ENCODE measurements at places on chromosomes 1 and 21.

GRCh38 chr1:67612788-67613241, 72.2 kb upstream of the GADD45A start:
- H3K4me3 ChIP-seq, result no peak overlapping the region
- no peak for DNase-seq
- peak overlapping the region; percentile 19 for H3K27ac ChIP-seq
- no peaks in the 10 kb centered on the region for H3K27me3 ChIP-seq
- no peaks in the 10 kb centered on the region for H3K36me3 ChIP-seq
- H3K4me1 ChIP-seq, result no peaks in the 10 kb centered on the region

- no peaks in the 10 kb centered on the region for H3K36me3 ChIP-seq
- H3K4me1 ChIP-seq, result no peaks in the 10 kb centered on the region
- H3K27me3 ChIP-seq, result no peaks in the 10 kb centered on the region
- H3K4me3 ChIP-seq, result no peak overlapping the region
These were observed 931.1 kb downstream of the PLA2G4A start for GRCh38 chr1:187759825-187760333.

DNA sequence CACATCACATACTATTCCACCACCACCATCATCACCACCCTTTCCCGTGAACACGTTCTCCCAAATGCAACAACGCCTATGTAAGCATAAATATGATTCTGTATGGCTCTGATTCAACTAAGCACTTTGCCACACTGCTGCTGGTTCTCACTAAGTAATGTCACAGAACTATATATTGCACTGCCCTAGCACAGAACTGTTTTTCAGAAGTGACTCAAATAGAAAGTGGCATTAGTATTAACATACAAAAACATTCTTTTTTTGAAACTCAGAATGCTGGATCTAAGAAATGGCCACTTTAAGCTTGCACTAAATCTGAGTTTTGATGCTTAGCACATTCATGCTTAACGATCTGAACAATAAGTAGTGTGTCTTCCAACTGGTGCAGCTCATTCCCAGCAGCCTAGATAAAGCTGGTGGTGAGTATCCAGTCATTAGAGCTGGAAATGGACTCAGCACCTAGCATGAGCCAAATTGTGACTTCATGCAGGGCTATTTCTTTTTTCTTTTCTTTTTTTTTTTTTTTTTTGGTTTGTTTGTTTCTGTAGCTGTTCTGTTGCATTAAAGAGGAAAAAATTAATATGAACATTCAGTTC, 46.2 kb upstream of the ZC3H11B start:
- H3K4me1 ChIP-seq, result no peaks in the 10 kb centered on the region
- H3K27ac ChIP-seq, result no peak overlapping the region
- no peaks in the 10 kb centered on the region for H3K36me3 ChIP-seq
- no peak for DNase-seq
- no peaks in the 10 kb centered on the region for H3K27me3 ChIP-seq

DNA sequence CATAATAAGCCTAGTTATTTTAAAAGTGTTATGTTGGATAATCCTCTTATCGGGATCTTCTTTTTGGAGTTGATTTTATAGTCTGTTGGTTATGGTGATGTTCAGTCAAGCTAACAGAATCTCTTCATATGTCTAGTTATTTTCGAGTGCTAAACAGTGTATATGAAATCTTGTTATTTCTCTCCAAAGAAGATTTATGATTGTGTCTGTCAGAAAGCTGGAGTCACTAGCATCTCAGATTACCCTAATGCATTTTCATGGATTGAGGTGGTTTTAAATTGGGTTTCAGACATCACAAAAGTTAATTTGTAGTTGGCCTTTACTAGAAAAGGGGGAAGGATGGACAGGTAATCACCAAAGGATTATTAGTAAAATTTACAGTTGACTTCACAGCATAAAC, 13.3 kb downstream of the MAEL start:
- DNase-seq, result no peak
- H3K27ac ChIP-seq, result no peak overlapping the region
- no peaks in the 10 kb centered on the region for H3K36me3 ChIP-seq
- H3K27me3 ChIP-seq, result no peaks in the 10 kb centered on the region
- no peaks in the 10 kb centered on the region for H3K4me1 ChIP-seq

GRCh38 chr1:20716232-20716631, 1.6 kb downstream of the KIF17 start:
- H3K4me3 ChIP-seq, result no peak overlapping the region
- H3K27ac ChIP-seq, result no peak overlapping the region
- no peaks in the 10 kb centered on the region for H3K27me3 ChIP-seq
- H3K4me1 ChIP-seq, result no peaks in the 10 kb centered on the region

DNA sequence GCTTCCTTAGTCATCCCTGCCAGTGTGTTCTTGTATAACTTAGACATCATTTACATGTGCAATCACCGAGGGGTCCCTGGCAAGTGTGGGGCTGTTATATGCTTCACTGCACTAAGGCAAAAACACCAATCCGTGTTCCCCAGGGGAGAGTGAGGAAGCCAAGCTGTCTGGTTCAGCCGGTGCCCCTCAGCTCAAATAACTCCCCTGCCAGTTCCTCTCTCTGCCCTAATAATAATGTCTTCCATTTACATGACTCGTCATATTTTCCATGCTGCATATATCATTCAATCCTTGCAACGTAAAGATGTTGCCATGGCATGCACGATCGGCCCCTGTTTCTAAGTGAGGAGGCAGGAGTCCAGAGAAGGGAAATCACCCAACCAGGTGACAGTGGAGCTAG, 24.4 kb upstream of the NDC1 start:
- no peak overlapping the region for H3K4me3 ChIP-seq
- no peak for DNase-seq
- no peaks in the 10 kb centered on the region for H3K4me1 ChIP-seq
- H3K27ac ChIP-seq, result no peak overlapping the region
- peaks cover 29% of the 10 kb centered on the region for H3K36me3 ChIP-seq
- no peaks in the 10 kb centered on the region for H3K27me3 ChIP-seq

- no peaks in the 10 kb centered on the region for H3K4me1 ChIP-seq
- DNase-seq, result no peak
- H3K27me3 ChIP-seq, result no peaks in the 10 kb centered on the region
- H3K27ac ChIP-seq, result no peak overlapping the region
- H3K4me3 ChIP-seq, result no peak overlapping the region
These were observed 659.4 kb upstream of the CAMK1G start for GRCh38 chr1:208923946-208924720.

- no peaks in the 10 kb centered on the region for H3K27me3 ChIP-seq
- H3K36me3 ChIP-seq, result peaks cover 9% of the 10 kb centered on the region
- H3K4me1 ChIP-seq, result peaks cover 29% of the 10 kb centered on the region
- DNase-seq, result no peak
- peak overlapping the region; percentile 96 for H3K4me3 ChIP-seq
These were observed 558 bp downstream of the USP1 start for GRCh38 chr1:62437273-62437940.

- no peaks in the 10 kb centered on the region for H3K4me1 ChIP-seq
- no peak overlapping the region for H3K4me3 ChIP-seq
- no peaks in the 10 kb centered on the region for H3K36me3 ChIP-seq
These were observed 2.6 kb upstream of the FCRLB start for GRCh38 chr1:161718559-161719324.

DNA sequence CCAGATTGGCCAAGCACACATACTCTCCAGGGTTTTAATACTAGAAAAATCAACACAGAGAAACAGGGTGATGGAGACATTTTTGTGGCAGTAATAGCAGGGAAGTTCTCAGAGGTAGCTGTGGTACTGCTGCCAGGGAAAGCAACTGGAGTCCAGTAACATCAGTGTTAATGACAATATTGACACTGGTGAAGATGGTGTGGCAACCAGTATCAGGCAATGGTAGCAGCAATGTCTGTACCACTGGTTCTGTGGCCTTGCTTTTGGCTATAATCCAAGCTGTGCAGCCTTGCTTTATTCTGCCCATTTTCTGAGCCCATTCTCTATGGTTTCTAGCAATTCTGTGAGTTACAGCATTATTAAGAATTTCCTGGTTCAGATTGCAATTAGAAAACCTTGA, 1.6 kb upstream of the SNX7 start:
- no peaks in the 10 kb centered on the region for H3K4me1 ChIP-seq
- no peak overlapping the region for H3K27ac ChIP-seq
- no peak for DNase-seq

GRCh38 chr1:91912266-91912665, 26.3 kb upstream of the TGFBR3 start:
- H3K4me3 ChIP-seq, result no peak overlapping the region
- H3K4me1 ChIP-seq, result no peaks in the 10 kb centered on the region
- no peak for DNase-seq
- no peaks in the 10 kb centered on the region for H3K36me3 ChIP-seq
- no peak overlapping the region for H3K27ac ChIP-seq
- H3K27me3 ChIP-seq, result no peaks in the 10 kb centered on the region

DNA sequence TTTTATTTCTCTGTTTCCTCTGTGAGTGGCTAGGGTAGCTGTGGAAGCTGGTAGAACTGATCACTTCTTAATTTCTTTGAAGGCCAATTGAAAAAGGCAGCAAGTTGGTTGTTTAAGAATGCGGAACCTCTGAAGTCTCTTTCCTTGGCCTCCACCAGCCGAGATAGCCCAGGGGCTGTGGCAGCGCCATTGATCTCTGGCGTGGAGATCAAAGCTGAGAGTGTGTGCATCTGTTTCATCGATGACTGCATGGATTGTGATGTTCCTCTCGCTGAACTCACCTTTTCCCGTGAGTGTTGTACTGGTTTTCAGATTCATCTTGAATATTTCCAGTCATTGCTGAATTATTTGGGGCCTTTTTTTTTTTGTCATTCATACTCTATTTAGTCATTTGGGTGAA, 97.7 kb downstream of the VPS13D start:
- no peak overlapping the region for H3K27ac ChIP-seq
- peaks cover 51% of the 10 kb centered on the region for H3K36me3 ChIP-seq
- no peaks in the 10 kb centered on the region for H3K27me3 ChIP-seq

Data from right atrium auricular region (tissue), 2 donors.